Activated CD4-positive, alpha-beta T cell treated with anti-CD3 and anti-CD28 coated beads, Interleukin-2, amount 50 U/mL, for 1 hour (primary cell): ENCODE measurements at places on chromosomes 13 and 19.

DNA sequence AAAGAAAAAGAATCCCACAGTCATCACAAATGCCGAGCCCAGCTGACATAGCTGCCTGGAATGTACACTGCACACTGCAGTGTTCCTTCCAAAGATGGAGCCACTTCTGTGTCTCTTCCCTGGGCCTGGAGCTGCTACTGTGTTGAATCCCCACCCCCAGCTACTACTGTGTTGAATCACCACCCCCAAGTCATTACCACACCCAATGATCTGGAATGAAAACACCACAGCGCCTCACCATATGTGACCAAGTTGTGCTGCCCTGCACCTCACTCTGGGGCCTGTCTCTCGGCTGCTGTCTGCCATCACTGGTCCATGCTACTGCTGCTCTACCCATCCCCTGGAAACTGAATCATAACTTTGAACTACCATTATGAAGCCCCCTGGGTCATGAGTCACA lies 861.2 kb downstream of the UQCRFS1 start:
- DNase-seq: no peak

GRCh38 chr13:95150555-95150954 lies 150.7 kb downstream of the ABCC4 start:
- DNase-seq: no peak

DNA sequence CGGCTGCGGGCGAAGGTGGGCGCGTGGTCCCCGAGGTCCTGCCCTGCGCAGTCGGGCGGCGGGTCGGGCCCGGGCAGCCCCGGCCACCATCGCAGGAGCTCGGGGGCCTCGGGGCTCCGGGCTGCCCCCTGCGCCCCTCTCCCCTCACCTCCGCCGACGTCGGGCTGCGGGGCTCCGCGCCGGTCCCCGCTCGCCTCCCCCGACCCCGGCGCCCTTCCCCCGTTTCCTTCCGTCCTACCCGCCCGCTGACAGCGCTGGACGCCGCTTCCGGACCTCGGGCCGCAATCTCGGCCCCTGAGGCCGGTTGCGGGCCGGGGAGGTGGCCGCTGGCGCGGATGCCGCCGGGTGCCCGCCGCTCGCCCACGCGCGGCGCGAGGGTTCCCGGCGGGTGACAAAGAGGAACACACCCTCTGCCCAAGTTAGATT lies 720 bp downstream of the FARP1 start:
- DNase-seq: no peak

DNA sequence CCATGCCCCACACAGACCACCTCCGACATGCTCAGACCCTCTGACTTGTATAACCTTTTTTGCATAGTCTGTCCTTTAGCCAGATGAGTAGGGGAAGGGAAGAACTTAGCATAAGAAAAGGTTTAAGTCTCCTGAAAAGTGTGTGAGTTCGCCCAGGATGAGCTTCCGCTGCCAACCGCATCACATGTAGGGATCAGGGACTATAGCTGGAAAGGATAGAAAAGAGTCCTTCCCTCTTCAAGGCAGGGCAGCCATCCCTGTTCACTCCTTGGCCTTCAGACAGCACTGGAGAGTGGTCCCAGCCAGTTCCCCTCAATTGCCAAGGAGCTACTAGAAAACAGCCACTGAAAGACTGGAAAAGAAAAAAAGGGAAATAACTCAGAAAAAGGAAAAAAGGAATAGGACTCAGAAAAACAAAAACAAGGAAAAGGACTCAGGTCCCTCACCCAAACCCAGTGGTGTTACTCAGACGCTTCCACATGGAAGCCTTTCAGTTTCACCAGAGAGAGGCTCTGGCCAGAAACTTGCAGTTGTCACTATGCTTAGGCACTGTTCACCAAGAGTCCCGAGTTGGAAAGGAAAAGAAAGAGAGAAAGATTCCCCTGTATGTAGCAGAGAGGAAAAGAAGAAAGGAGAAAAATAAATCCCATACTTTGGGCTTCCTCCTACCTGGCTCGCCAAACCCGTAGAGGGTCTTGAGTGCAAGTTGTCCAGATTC lies 5.6 kb upstream of the TM9SF2 start:
- no peak for DNase-seq

DNA sequence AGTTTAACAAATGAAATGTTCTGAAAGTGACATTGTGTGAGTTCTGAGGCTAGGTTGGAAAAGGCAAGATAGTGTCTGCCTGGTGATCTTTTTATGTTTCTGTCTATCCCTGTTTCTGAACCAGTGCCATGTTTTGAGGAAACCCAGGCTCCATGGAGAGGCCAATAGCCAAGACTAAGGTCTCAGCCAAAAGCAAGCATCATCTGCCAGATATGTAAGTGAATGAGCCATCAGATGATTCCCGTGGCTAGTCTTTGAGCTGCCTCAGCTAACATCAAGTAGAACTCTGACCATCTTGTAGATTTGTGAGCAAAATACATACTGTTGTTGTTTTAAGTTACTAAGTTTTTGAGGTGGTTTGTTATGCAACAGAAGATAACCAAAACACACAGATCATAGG lies 19.6 kb upstream of the CCNA1 start:
- DNase-seq: no peak

- no peak for DNase-seq
These were observed 2.3 kb downstream of the PLPP2 start for GRCh38 chr19:288911-289310.
